ENCODE measurements at places on chromosomes 3 and 15.

- no peak for DNase-seq
Observed at GRCh38 chr3:123774474-123774873, 109.7 kb downstream of the MYLK start.

GRCh38 chr3:39910826-39911464, 101.5 kb downstream of the MYRIP start:
- peak; percentile 86 for DNase-seq

DNA sequence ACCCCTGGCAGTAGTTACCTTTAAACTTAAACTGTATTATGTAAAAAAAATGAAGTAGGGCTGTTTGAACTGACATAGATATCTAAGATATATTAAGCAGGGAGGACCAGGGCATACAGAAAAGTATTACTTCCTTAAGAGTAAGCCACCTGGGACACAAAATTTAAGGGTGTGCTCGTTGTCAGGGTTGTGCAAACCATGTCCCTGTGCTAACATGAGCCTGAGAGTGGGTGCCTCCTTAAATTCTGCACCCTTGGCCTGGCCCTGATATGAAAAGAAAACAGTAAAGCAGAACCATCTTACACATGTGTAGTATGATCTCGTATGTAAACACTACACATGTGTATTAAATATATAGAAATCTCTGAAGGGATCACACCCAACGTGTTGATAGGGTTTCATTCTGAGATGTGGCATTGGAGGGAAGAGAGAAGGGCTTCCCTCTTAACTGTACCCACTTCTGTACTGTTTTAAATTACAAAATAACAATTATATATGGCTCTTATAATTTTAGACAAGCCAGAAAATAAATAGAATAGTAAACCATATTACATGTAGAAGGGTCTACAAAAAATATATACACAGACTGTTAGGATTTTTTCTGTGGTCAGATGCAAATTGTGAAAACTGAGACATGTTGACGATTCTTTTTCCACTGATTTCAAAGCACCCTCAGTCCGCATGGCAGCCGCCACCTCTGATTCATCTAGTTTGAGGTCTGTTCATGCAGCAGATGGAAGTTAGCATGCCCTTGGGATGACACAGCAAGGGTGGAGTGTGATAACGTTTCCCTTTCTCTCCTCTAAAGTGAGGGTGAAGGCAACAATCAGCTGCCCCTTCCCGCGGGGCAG, 400.8 kb upstream of the PROK2 start:
- DNase-seq = peak; percentile 16

DNA sequence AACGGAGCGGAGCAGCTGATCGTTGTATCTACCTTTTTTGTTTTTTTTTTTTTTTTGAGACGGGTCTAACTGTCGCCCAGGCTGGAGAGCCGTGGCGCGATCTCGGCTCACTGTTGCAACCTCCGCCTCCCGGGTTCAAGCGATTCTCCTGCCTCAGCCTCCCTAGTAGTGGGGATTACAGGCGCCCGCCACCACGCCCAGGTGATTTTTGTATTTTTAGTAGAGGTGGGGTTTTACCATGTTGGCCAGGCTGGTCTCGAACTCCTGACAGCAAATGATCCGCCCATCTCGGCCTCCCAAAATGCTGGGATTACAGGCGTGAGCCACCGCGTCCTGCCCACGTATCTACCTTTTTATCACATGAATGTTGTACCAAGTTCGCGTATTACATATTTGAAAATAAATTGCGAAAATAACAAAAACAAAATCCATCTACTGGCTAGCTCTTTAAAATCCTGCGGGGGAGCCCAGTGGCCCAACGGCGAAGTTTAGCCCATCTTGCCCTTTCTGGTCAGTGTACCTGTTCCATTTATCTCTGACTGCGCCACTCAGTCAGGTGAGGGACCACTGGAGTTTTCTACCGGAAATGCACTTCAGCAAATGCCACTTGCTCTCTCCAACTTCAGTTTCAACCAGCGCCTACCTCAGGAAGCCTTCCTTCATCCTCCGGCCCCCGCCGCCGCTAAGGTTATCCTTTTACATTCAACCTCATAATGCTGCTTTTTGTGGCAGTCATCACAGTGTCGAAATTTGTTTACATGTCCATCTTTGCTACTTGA, 1.2 kb upstream of the EIF3J start:
- DNase-seq = no peak

GRCh38 chr15:43048935-43049334, 56.9 kb downstream of the UBR1 start:
- DNase-seq = no peak

DNA sequence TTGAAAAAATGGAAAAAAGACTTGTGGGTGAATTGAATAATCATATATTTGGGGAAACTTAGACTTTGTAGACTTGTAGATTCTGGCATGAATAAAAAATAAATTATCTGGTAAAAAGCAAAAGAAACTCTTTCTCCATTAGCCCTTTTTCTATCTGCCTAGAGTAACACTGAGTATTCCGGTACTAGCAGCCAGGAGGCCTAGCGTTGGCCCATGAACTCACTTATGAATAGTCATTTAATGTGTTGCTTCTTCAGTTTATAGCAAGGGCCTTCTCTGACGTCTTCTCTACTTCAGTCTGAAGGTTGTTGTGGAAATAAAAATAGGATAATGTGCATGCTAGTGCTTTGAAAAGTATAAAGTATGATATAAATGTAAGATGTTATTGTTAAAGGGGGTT, 851.2 kb upstream of the NR2F2 start:
- no peak for DNase-seq

- DNase-seq = no peak
Observed at GRCh38 chr3:6273878-6274277, 587.0 kb upstream of the GRM7 start.

DNA sequence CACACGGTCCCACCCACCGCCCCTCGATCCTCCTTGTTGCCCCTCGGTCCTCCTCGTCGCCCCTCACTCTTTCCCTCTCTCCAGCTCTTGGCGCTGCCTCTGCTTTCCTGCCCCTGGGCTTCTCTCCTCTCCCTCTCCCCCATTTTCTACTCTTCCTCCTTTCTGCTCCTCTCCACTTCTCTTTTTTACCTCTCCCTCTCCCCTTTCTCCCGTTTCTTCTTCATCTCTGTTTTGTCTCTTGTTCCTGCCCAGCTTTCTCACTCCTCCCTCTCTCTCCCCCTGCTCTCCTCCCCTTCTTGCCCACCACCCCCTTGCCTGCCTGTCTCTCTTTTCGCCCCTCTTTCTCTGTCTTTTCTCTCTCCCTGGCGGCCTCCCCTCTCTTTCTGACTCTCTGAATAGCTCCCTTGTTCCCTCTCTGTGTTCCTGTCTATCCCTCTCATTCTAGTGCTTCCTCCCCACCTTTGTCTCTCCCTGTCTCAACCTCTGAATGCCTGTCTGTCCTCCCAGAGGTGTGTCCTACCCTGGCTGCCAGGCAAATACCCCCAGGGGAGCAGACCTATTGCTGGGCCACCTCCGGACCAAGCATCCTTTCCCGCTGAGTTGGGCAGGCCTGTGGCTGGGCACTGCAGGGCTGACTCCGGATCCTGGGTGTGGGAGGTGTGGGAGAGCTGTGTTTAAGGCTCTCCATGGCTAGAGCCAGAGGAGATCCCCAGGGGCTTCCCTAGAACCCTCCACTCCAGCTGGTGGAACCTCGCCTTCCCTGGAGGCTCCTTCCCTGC, 41.0 kb downstream of the EPHB3 start:
- no peak for DNase-seq

DNA sequence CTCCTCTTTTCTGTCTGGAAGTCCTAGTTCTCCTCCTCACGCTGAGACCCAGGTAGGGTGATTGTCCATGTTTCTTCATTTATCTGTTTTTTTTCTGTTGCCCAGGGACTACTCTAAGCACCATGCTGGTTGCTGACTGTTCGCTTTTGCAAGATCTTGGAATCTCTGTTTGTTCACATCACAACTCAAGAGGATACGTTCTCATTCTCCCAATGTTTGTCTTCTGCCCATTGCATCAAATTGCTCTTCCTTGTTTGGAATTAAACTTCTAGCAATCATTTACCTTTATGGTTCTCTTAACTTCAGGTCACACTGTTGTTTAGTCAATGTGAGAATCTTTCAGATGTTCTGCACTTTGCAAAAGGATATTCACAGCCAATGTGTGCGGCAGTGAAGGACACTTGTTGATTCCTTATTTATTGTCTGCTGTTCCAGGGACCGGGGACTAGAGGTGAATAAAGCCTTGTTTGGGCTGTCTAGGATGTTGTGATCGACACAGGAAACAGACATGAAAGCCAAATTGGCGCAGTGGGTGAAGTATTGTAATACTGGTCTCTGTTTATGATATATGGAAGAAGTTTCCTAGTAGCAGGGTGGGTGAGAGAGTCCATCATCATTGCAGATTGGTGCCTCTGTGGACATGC, 24.5 kb downstream of the LPP start:
- DNase-seq = peak; percentile 77

DNA sequence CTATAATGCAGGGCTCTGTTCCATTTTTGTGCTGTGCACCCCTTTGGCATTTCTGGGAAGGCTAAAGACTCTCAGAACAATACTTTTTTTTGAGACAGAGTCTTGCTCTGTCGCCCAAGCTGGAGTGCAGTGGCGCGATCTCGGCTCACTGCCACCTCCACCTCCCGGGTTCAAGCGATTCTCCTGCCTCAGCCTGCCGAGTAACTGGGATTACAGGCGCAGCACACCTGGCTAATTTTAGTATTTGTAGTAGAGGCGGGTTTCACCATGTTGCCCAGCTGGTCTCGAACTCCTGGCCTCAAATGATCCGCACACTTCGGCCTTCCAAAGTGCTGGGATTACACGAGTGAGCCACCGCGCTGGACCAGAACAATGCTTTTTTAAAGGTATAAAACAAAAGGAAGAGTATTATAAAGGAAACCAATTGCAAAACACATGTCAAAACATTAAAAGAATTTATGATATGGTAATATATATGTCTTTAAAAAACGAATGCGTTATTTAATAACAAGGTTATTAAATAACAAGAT, 999 bp downstream of the SQOR start:
- no peak for DNase-seq

DNA sequence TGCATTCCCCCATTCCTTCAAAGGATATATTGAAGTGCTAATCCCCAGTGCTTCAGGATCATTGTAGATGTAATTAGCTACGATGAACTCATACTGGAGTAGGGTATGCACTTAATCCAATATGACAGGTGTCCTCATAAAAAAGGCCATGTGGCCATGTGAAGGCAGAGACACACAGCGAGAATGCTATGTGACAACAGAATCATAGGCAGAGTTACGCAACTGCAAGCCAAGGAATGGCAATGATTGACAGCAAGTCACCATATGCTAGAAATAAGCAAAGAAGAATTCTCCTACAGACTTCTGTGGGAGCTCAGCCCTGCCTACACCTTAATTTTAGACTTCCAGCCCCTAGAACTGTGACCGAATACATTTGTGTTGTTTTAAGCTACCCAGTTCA, 875.6 kb upstream of the ROBO1 start:
- no peak for DNase-seq

GRCh38 chr3:141150931-141151330, 80.7 kb upstream of the PXYLP1 start:
- no peak for DNase-seq

GRCh38 chr3:45590822-45591546, 3.6 kb upstream of the LIMD1 start:
- no peak for DNase-seq
